HT-29 (cell line): ENCODE measurements at places on chromosomes 16 and 17.

DNA sequence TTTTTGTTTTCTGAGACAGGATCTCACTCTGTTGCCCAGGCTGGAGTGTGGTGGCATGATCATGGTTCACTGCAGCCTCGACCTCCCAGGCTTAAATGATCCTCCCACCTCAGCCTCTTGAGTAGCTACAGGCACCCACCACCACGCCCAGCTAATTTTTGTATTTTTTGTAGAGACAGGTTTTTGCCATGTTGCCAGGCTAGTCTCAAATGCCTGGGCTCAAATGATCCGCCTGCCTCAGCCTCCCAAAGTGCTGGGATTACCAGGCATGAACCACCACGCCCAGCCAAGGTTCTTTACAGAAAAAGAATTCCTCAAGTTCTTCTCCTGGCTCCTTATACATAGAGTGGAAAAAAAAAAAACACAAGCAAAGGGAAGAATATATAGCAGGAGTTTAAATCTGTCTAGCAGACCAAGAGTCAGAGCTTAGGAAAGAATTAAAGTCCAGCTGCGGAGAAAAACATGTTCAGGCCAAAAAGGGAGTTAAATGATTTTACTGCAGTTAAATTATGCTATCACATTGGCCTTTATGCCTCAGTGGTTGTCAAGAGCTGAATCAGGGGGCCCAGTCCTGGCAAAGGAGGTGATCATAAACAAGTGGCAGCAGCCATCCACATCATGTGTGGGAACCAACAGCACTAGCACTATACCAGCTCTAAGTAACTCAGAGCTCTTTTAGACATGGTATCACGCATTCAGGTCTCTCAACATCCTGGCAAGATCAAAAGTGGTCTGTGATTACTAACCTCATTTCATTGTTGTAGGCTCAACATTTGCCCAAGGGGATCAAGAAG, 39.3 kb downstream of the LIG3 start:
- DNase-seq = no peak

DNA sequence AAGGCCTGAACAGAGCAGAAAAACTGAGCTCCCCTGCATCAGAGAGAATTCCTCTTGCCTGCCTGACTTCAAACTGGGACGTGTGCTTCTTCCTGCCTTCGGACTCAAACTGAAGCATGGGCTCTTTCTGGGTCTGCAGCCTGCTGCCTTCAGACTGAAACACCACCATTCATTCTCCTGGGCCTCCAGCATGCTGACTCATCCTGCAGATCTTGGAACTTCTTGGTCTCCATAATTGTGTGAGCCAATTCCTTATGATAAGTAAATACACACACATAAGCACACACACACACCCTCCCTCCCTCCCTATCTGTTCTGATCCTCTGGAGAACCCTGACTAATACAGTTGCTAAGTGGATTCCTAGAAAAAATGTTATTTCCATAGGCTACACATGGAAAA, 874.3 kb upstream of the EEF2KMT start:
- no peak for DNase-seq

DNA sequence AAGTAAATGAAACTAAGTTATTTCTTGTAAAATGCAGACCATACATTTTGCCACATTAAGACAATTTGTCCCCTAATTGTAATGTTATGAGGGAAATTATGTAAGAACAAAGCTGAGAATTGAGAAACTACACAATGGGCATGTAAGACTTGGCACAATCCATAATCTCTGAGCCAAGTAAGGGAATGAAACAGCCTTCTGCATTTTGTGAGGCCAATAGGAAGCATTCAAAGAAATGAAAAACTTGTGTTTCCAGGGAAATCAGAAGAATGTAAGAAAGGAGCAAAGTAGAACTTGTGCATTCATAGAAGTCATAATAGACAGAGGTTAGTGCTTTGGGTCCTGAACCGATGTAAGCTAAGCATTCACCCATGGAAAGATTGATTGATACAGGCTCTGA, 1.8 kb downstream of the KRTAP9-4 start:
- DNase-seq = no peak

GRCh38 chr16:79658301-79659033, 57.9 kb upstream of the MAF start:
- peak; percentile 40 for DNase-seq

- DNase-seq = no peak
Measured at GRCh38 chr16:19967561-19967960, 82.9 kb upstream of the GPRC5B start.

GRCh38 chr17:80006339-80006720, 29.3 kb downstream of the TBC1D16 start:
- DNase-seq = no peak

- no peak for DNase-seq
Measured at GRCh38 chr16:57480754-57481230, 5.5 kb downstream of the DOK4 start.

DNA sequence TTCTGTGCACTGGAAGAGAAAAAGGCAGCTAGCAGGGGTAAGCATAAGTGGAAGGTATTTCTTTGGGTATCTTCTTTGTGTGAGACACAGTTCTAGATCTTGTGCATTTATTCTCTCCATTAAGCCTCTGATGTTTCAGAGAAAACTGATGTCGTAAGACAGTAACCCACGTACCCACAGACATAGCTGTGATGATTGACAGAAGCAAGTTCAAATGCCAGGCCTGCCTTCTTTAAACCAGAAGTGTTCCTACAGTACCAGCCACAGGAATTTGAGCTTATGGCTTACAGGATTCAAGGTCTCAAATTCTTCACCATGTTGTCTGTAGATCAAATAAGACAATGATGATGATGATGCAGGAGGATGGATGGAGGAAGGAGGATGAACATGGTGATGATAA, 161.4 kb upstream of the KCNJ16 start:
- DNase-seq = no peak

- DNase-seq = no peak
Measured at GRCh38 chr17:40315678-40316570, 6.9 kb downstream of the RARA start.

DNA sequence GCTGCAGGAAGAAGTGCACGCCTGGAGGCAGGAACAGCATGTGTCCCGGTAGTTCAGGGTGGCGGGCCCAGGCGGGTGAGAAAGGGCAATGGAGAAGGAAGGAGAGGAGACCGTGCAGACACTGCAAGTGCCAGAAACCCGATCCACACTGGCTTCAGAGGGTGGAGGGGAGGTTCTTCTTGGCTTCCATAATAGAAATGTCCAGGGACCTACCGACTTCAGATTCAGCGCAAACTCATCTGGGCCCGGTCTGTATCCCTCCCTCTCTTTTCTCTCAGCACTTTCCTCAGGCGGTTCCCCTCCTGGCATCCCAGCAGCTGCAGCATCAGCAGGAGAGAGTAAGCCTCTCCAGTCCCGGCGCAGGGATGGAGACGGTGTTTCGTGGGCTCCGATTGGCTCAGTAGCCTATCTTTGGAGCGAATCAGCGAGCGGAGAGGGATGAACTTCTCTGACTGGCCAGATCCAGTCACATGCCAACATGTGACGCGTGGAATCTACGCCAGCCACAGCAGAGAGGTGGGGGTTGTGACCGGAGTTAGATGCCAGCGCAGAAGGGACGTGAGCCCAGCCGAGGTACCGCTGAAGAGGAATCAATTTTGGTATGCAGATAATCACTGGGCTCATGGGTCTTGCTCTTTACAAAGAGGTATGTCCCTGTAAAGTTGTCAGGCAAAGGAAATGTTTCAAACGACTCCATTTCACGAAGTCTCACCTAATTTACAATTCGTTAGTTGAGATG, 1.9 kb upstream of the PRPSAP2 start:
- DNase-seq = peak; percentile 82

GRCh38 chr16:70570967-70571570, 47.5 kb downstream of the SF3B3 start:
- DNase-seq = no peak

DNA sequence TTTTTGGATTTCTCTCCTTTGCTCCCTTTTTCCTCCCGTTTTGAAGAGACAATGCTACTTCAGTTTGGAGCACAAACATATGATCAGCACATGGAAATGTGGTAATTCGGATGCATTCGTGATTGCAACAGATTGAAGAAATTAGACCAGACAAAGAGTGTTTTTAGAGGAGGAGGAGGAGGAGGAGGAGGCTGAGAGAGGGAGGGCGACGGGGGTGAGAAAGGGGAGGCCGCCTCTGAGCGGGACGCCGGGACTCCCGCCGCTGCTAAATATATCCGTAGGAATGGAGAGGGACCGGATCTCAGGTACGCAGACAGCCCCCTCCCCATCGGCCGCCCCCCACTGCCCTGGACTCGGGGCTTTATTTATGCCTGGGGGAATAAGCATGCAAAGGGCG, 179.3 kb downstream of the SEC14L1 start:
- no peak for DNase-seq

DNA sequence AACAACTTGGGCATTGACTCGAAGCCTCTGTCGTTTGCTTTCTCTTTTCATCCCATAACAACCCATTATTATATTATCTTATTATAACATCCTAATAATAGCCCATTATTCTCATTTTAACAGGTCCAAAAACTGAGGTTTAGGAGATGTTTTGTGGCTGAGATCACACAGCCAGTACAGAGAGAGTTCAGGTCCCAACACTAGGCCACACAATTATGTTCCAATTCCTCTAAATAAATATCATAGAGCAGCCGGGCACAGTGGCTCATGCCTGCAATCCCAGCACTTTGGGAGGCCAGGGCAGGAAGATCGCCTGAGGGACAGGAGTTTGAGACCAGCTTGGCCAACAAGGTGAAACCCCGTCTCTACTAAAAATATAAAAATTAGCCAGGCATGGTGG, 40.3 kb upstream of the KIFC3 start:
- no peak for DNase-seq

DNA sequence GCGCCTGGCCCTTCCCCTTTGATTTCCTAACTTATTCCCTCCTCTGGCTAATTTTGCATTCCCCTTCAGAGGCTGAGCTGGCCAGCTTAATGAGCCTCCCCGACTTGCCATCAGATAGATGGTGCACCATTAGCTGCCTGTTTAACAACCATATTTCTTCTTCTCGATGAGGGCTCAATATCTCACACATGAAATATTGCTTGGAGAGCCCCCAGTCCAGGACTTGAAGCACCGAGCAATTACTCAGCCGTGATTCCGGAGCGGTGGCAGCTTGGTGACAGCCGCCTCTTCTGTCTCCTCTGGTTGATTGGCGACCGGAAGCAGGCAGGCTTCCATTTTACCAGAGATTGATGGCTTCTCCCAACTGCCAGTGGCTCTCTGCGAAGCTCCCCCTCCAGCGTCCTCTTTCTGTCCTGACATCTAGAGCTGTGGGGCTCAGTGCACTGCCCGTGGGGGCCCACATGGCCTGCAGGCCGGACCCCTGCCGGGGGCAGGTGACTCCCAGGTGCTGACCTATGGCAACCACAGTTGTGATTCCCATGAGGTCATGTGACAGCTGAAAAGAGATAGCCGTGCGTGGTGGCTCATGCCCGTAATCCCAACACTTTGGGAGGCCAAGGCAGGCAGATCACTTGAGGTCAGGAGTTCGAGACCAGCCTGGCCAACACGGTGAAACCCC, 133.7 kb upstream of the SEC14L1 start:
- no peak for DNase-seq

DNA sequence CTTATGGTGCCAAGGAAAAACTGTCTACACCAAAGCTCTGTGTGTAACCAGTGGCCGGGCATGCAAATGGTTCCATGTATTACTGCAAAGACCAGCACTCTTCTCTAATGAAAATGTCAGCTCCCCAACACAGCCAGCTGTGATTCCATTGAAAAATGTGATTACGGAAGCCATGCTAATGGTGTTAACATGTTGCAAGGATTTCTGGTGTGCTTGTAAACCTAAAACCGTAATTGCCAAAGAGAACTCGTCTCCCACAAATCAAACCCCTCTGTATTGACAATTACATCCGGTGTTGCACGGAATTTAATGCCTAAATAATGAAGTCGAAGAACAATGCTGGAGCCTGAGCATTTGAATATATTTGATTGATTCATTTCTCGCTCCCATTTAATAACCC, 351.7 kb downstream of the NPIPA8 start:
- DNase-seq = no peak

DNA sequence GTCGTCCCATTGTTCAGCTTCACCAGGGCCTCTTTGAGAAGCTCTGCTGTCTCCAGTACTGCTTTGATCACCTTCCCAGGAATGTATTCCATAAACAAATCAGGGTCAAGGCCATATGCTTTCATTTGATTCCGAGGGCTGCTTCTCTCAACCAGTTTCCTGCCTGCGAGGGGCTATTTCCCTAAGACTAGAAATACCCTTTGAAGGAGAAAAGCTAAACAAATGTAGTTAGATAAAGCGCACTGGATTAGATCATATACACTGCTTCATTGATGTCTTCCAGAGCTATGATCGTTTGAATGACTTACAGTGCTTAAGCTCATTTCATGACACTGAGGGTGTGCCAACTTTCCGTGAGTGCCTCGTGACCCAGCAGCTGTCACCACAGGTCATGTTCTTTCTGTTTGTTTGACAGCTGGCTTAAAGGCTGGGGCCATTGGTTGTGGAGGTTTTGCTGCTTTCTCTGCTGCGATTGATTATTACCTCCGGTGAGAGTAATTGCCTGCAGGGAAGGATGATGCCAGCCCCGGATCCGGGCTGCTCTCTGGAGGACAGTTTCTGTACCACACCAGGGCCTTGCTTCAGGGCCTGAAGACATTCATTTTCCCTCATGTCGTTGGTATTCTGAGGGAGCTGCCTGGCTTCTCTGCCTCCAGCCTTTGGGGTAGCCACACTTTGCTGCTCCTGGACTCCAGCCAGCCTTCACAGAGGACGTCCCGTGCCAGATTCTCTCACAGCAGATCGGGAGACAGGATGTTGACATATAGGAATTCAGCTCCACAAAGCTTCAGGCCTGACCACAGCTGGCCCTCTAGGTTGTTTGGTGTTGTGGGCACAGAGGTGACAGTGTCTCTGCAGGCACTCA, 3.9 kb downstream of the TIMM22 start:
- DNase-seq = no peak

DNA sequence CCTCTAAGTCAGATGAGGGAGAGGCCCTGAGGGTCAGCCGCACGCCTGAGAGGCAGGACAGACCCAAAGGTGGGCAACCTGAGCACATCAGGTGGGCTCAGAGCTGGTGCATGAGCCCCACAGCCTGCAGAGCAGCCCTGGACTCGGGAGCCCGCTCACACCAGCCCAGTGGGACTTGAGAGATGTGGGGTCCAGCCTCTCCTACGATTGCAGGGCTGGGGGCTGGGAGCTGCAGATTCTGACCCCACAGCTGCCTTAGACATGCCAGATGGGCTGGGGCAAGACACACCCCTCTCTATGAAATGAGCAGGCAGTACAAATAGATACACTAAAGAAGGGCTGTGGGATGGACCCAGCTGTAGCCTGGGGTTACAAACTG, 77.1 kb upstream of the RBL2 start:
- no peak for DNase-seq
